ENCODE measurements at places on chromosomes 6 and 20.
A peak's percentile ranks its signal among the peaks of the same experiment; 100 is the strongest.

DNA sequence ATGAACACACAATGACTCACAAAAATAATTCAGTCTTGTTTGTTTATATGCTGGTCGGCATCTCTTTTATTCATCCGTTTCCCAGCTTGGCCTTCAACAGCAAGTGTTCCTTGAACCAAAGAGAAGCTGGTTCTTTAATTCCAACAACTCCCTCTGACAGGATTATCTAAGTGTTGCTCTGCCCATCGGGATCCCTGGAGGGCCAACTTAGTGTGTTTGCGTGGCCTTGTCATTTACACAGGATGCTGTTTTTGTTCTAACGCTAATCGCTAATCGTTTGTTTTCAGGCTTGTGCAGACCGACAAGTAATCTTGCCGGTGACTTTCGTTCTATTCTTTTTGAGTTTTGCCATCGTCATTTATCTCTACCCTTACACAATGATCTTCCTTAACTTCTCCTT lies 267.4 kb upstream of the EXOC2 start:
- no peak for DNase-seq

DNA sequence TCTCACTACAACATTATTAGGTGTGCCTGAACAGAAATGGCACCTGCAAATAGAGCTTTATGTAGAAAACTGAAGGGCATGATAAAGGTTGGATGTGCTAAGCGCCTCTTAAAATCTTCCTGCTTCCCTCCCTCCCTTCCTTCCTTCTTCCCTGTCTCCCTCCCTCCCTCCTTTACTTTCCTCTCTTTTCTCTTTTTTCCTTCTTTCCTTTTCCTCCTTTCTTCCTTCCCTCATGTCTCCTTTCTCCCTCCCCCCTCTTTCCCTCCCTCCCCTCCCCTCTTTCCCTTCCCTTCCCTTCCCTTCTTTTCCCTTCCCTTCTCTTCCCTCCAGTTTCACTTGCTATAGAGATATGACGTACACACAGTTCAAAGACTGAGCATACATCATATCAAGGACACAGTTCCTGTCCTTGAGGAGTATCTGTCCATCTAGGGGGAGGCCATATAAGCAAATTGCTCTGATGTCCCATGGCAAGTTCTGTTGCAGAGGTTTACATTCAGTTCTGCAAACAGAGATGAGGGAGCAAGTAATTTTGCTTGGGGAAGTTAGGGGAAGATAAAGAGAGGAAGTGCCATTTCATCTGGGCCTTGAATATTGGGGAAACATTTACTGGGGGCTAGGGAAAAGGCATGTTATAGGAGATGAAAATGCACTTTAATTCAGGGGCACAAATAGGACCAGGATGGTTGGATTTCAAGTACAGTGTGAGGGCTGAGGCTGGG lies 79.0 kb upstream of the EEF1E1 start:
- DNase-seq: no peak

GRCh38 chr20:37729909-37730308 lies 36.1 kb downstream of the CTNNBL1 start:
- no peak for DNase-seq

- no peak for DNase-seq
Measured at GRCh38 chr6:168737481-168737880, 296.5 kb downstream of the SMOC2 start.

- no peak for DNase-seq
Measured at GRCh38 chr6:157376706-157377230, 4.2 kb upstream of the ZDHHC14 start.

GRCh38 chr6:14477559-14477958 lies 360.0 kb downstream of the CD83 start:
- DNase-seq: no peak

DNA sequence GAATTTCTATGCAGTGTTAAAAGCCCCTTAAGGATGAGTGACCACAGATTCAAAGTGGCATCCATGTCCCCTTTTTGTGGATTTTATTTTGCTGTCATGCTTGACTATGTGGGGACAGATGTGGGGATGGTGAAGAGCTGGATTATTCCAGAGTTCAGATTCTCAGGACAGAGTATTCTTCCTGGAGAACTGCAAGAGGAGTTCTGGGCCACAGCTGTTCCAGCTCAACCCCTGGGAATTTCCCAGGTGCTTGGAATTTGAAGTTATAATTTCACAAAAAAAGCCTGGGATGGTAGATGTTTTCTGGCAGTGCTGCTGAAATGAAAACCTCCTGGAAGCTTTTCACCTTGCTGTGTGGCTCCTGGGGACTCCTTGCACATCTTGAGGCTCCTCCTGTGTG lies 671.8 kb upstream of the MARCKS start:
- DNase-seq: no peak

GRCh38 chr20:62824476-62825332 lies 7.9 kb downstream of the COL9A3 start:
- DNase-seq: no peak

GRCh38 chr6:37441651-37442050 lies 8.6 kb downstream of the CMTR1 start:
- no peak for DNase-seq

GRCh38 chr6:136517002-136517401 lies 33.2 kb downstream of the MAP7 start:
- no peak for DNase-seq

DNA sequence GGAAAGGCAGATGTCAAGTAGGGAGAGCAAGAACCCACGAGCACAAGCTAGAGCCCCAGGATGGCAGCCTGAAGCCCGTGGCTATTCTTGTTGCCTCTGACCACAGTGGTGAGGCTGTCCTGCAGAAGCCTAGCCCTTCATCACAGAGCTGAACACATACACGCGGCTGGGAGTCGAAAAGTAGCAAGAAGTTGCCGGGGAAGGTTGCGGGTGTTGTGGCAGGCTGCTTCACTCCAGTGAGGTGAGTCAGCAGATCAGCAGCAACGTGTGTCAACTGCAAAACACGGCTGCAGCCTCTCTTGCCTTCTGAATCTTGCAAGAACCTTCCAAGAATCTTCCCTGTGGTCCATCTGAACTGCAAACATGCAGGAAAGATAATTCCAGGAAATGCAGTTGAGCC lies 10.6 kb upstream of the STX16 start:
- no peak for DNase-seq

GRCh38 chr6:155461556-155461955 lies 5.9 kb upstream of the NOX3 start:
- no peak for DNase-seq

GRCh38 chr20:17502105-17502504 lies 29.1 kb downstream of the BFSP1 start:
- DNase-seq: no peak

- DNase-seq: no peak
Measured at GRCh38 chr6:16450285-16450684, 211.9 kb downstream of the GMPR start.

GRCh38 chr20:49539481-49540231 lies 28.3 kb downstream of the PTGIS start:
- no peak for DNase-seq

- peak; percentile 13 for DNase-seq
Measured at GRCh38 chr6:83708970-83709747, at the start of gene SNAP91. Gene SNAP91 (minus strand): TSS chr6:83709101. CDS start chr6:83707927, 1,174 bp downstream.

GRCh38 chr20:63686492-63687321 lies 9.7 kb upstream of the TNFRSF6B start:
- DNase-seq: no peak

DNA sequence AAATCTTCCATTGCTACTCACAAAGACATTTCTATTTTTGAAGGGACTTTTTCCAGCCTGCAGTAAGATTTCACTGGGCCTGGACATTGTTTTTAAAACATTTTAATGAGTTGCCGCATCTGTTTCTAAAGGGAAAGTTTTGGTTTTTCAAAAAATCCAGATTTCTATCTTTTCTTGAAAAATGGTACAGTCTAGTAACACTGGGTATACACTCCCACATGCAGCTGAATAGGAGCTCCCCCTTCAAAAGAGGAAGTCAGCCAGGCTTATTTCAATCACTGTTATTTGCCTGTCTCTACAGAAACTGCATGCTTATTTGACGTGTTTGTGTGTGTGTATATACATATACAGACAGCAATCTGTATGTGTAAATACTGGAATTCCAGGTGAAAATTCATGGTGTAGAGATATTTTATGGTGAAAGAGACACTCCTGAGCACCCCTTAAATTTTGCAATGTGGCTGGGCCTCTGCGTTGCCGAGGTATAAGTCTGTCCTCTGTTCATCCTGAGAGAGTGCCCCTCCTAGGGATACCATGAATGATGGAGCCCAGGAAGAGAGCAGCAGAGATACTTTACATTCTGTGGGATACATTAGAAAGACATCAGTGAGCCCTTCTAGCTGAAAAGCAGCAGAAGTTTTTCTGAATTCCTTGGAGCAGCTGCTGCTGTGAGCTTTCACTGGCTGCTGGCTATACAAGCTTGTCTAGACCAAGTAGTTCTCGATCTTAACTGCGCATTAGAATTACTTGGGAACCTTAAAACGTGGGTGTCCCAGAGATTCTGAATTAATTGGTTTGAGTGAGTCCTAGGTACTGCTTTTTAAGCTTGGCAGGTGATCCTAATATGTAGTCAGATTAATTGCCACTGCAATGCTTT lies 12.0 kb upstream of the ABRACL start:
- peak; percentile 29 for DNase-seq

DNA sequence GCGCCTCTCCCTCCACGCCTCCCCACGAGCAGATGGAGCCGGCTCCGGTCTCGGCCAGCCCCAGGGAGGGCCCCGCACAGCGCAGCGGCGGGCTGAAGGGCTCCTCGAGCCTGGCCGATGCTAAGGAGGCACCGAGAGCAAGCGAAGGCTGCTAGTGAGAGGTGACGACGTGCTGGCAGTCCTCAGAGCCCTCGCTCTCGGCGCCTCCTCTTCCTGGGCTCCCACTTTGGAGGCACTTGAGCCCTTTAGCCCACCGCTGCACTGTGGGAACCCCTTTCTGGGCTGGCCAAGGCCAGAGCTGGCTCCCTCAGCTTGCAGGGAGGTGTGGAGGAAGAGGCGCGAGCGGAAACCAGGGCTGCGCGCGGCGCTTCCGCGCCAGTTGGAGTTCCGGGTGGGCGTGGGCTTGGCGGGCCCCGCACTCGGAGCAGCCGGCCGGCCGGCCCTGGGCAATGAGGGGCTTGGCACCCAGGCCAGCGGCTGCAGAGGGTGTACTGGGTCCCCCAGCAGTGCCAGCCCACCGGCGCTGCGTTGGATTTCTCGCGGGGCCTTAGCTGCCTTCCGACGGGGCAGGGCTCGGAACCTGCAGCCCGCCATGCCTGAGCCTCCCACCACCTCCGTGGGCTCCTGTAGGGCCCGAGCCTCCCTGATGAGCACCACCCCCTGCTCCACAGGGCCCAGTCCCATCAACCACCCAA lies 2.5 kb upstream of the TMEM14C start:
- DNase-seq: peak; percentile 18

DNA sequence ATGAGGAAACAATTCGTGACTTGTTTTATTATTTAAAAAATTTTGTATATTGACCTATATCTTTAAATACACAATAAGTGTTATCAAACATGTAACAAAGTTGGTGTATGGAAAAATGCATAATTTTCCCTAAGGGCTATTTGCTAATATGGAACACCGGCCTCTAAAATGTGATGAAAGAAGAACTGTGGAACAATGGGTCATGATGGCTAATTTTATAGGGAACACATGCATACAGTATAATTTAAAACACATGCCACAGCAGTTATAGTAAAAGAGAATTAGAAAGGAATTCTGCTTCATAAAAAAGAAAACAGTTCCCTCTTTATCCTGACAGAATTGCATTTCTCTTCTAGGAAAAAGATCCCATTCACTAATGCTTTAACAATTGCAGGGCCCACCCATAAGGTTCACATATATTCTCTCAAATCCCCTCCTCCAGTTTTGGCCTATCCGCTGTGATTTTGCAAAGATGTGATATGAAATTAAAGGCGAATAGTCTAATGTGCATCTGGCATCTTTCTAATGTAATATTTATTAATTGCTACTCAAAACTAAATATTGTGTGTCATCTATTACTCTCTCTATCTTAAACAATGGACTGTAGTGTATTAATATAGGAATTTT lies 628.1 kb upstream of the CITED2 start:
- DNase-seq: no peak

DNA sequence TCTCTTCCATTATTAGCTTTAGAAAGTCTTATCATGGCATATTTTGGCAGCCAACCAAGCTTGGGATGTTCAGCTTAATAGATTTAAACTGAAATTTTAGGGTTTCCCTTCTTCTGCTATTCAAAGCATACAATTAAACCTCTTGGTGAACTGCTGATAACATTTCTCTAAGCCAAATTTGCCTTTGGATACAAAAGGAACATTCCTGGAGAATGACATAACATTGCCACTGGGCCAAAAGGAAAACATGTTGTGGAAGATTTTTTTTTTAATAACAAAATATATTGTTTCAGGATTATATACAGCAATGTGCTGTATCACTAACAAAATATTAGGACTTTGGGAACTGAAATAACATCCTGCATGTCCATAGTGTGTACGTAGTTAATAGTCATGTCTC lies 215.1 kb upstream of the TBX18 start:
- no peak for DNase-seq

DNA sequence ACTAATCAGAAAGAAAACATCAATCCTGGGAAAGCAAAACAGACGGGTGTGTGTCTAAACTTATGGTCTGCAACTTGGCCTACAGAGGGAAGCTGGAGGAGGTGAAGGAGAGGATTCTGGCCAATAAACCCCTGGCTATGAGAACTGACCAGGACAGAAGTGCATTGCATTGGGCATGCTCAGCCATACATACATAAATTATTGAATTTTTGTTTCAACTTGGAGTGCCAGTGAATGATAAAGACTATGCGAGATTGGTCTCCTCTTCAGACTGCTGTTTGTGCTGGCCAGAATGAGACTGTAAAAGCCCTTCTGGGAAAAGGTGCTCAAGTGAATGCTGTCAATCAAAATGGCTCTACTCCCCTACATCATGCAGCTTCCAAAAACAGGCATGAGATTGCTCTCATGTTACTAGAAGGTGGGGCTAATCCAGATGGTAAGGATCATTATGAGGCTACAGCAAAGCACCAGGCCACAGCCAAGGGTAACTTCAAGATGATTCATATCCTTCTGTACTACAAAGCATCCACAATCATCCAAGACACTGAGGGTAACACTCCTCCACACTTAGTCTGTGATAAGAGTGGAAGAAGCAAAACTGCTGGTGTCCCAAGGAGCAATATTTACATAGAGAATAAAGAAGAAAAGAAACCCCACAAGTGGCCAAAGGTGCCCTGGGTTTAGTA lies 17.4 kb downstream of the ADNP start:
- DNase-seq: no peak

GRCh38 chr6:165632194-165632593 lies 30.8 kb downstream of the PDE10A start:
- no peak for DNase-seq
